NCI-H2029 treated with DMSO at 0.1 percent for 48 hours (cell line): ENCODE measurements at places on chromosomes 3 and 15.

- DNase-seq, result no peak
These were observed 177.7 kb downstream of the SMAD6 start for GRCh38 chr15:66879531-66880368.

DNA sequence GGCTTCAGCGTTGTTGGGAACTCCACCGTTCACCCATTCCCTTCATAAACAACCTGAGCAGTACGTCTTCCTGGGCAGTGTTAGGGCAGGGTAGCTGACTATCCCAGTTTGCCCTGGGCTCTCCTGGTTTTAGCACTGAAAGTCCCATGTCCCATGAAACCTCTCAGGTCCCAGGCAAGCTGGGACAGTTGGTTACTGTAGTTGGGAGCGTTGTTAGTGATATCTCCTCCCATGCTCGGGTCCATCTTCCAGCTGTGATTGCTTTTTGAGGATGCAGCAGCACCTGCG is 60.9 kb upstream of the HERC1 start:
- no peak for DNase-seq

DNA sequence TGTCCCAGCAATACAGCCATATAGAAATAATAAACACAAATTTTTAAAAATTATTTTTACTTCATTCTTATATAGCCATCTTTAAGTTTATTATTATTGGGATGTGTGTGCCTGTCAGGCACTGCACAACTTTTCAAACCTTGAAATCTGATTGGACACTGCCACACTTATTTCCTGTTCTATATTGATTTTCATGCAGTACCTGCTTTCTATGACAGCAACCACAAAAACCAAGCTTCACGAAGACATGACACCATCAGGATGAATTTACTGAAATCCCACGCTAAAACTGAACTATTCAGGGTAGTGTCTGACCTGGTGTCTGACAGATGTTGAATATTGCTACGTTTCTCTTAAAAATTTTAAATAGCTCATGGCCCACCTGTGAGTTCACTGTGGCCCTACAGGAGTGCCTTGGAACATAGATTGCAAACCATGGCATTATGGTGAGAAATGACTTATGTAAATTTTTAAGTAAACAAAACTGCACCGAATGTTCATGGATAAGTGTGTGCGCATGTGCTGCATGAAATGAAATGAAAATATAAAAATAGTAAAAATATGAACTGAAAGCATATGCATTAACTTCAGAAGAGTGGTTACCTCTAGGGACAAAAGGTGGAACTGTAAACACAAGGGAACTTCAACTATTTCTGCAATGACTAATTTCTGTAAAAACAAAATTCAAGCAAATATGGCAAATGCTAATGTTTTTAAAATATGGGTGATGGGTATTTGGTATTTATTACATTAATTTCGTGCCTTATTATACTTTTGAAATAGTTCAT is 152.3 kb downstream of the ZBTB20 start:
- no peak for DNase-seq

GRCh38 chr3:44842376-44842775 is 19.3 kb upstream of the TMEM42 start:
- no peak for DNase-seq

DNA sequence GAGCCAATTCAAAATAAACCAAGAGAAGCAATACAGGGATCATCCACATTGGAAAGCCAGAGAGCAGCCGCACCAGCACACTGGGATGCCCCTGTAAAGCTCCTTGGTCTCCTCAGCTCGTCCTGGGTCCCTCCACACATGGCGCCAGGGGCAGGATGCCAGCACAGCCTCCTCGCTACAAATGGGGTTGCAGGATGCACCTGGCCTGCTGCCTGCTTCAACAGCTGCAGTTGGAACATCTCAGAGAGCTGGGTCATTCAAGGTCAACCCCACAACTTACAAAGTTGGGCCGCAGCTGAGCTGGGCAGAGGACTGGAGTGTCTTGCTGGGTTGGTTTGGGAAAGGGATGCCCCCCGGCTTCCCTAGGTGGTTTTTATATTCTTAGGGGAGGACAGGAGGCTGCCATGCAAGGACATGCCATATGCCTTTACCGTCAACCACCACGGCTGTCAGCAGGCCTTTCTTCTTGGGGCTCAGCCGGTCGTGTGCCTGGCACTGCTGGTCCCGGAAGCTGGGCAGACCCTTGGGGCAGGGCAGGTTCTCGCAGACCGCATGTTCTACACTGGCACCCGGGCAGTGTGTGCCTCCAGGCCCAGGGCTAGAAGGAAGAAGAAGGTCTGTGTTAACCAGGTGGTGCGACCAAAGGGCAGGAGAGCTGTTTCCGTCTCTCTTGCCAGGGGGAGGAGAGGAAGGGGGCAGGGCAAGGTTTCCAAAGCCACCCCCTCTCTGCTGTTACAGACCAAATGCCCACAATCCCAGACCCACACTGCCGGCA is 225.2 kb downstream of the ADAMTS17 start:
- no peak for DNase-seq

GRCh38 chr3:54578417-54578816 is 349.4 kb downstream of the LRTM1 start:
- no peak for DNase-seq

DNA sequence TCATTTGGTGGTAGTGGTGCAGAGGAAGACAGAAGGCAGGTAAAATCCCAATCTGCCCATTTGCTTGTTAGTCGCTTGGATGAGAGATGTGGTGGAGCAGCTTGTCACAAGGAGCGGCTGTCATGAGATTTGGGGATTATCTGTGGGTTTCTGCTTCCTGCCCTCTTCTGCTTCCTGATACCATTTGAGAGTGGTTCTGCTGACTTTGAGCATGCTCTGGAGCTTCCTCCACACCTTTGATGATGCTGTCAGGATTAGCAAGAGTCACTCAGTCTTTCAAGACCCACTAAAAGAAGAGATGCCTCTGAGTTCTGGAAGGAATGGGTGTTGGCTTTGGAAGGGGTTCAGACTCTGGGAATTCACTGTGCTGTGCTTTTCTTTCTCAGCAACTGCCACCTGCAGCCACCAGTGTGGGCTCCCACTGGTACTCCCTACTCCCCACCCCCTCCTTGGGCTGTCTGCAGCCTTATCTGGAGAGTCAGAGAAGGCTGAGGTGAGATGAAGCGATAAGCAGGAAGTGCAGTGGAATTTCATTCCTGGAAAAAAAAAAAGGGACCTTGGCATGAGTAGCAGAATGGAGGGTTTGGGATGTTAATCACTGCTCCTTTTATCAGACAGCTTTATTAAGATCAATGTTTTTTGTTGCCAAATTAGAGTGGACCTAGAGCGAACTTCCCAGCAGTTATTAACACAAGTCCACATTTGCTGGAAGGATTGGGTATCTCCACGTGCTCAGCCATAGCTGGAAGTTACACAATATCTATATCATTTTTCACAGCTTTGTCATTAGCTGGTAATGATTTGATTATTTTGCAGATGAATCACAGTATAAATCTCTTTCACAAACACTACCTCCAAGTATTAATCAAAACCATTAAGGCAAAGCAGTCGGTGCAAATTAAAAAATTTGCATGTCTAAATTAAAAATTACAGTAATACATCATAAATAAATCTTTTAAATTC is 233.0 kb upstream of the SATB1 start:
- no peak for DNase-seq

DNA sequence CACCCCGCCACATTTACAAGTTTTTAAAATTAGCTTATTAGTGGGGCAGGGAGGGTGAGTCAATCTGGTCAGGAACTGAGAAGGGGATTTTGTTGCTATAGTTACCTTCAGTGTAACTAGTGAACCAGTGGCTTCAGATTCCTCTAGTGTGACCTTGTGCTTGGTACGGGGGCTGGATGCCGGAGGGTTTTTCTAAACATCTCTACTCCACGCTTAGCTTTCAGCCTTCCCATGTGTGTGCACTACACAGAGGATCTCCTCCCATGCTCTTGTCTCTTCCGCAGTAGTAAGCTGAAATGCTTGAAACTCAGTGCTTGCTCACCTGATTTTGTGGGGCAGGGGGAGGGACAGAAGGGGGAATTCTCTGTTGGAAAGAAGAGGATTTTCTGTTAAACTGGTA is 67.9 kb upstream of the AKAP13 start:
- no peak for DNase-seq

DNA sequence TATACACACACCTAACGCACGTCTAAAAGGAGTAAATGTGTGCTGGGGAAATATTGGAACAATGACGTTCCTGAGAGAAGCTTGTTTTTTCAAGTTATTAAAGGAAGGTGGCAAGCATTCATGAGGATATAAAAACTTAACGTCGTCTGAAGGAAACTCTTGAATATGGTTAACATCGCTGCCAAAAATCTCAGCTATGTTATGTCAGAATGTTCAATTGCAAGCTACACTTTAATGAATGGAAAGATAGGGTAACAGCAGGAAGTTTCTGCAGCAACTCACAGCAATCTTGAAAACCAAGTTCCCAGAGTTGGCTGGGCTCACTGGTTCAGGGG is 54.3 kb upstream of the MEF2A start:
- no peak for DNase-seq

- no peak for DNase-seq
These were observed 163.8 kb upstream of the CDIN1 start for GRCh38 chr15:36415643-36416042.

- DNase-seq, result no peak
These were observed 89.7 kb downstream of the HMG20A start for GRCh38 chr15:77510066-77511057.

DNA sequence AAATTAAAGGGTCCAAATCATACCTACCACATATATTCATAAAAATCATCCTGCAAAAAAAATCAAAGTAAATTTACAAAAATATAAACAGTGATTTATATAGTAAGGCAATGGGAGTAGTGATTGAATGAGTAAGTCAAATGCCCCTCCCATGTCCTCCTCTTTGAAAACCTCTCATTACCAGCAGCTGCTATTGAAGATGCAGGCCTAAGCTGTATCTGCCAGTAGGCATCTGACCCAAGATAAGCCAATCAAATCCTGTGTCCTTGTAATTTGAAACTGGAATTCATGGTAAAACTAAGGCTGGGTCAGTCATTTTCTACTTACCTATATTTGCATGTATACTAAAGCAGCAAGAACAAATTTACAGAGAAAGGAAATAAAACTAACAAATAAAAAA is 60.4 kb upstream of the POU1F1 start:
- no peak for DNase-seq

DNA sequence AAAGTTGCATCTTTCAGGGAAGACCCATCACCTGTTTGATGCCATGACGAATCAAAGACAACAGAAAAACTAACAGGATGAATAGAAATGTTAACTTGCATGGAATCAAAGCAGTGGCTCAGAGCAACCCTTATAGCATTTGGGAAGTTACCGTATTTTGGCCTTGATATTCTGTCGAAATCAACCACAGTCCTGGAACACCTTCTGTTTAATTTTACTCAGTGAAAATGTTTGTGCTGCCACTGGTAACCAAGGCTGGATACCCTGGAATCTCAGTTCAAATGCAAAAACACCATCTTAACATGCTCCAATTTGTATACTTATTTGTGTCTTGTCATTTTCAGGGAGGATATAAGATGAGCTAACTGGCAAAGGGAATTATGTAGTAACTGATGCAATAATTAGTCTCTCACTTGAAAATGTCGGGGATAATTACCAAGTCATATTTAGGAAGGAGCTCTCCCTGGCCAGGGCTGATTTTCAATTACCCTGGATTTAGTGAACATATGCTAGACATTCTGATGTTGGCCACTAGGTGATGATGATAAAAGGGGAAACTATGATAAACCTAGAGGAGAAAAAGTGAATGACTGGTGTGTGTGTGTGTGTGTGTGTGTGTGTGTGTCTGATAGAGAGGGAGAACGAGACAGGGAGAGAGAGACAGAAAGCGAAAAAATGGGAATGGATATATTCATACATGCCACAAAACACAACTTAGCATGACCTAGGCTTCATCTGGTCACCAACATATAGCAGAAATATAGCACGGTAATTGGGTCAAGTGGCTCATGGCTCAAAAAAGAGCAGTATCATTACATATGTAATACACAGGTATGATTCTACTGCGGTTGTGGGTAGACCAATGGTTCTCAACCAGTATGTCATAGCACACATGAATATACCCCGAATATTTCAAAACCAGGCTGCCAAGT is 19.0 kb upstream of the PRICKLE2 start:
- no peak for DNase-seq

DNA sequence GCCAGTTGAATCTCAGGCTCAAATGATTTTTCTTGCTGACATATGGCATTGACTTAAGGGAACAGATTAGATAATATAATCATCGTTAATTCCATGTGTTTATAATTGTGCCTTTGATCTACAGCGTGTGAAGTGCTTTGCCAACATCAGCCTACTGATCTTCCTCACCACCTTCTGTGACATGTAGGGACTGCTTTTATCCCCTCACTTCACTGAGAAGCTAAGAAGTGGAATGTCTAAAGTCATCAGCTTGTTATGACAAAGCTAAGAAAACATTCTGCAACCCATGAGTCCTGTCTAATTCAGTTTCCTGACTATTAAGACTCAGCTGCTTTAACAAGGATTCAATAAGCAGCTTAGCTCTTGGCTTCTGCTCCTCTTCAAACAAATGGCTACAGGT is 106.0 kb downstream of the MYH15 start:
- no peak for DNase-seq

DNA sequence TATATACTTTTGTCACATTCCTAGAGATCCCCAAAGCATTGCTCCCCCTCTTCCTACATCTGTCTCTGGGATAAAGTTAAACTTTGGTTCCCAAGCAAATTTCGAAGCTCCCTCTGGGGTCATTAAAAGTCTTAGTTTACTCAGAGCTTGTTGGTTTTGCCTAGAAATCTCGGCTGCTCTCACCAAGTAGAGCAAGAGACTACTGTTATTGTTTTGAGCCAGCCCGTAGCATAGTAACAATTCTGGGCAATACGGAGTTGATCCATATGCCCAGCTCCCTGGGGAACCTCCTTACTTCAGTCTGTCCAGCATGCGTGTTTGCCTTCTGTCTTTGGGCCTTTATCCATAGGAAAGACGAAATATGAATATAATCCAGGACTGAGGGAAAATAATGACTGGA is 10.0 kb upstream of the P3H2 start:
- no peak for DNase-seq

GRCh38 chr15:48541341-48542278 is 103.9 kb downstream of the FBN1 start:
- no peak for DNase-seq

GRCh38 chr3:42205800-42206514 is 60.0 kb downstream of the CCK start:
- no peak for DNase-seq

GRCh38 chr3:140521751-140522445 is 156.0 kb upstream of the TRIM42 start:
- no peak for DNase-seq

DNA sequence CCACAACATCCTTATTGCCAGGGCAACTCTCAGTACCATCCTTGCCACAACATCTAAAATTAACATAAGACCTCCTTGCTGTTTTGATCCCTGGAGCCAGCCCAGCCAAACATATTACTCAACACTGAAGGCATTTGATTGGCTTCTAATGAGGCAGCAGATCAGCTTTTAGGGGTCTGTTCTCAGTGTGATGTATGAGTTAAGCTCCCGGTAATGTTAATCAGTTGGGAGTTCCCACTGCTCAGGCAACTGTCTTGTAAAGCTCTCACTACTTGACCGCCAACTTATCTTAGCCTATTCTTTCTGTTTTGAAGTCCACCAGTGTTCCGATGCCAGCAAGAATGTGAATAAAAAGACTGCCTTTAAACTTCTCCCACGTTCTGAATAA is 158.9 kb downstream of the FOXB1 start:
- DNase-seq, result no peak
